CD8-positive, alpha-beta T cell (primary cell): ENCODE measurements at places on chromosomes 5 and 9.

DNA sequence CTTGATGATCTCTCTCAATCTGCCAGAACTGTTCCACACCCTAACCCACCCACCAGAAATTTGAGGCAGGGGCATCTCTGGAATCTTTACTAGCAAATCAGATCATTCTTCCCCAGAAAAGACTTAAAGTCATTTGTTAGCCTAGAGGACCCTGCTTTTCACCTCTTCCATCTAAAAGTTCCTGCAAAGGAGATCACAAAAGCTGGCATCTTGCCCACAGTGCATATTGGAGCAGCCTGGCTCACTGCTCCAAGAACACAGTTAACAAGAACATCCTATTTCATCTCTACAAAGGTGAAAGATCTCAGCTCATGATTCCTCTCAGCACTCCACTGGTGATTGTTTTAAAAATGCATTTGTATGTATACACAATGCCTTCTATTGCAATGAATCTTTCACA is 36.3 kb downstream of the GABRP start:
- no peak for DNase-seq

- DNase-seq, result no peak
These were observed 630.5 kb downstream of the ANXA1 start for GRCh38 chr9:73782166-73782565.

DNA sequence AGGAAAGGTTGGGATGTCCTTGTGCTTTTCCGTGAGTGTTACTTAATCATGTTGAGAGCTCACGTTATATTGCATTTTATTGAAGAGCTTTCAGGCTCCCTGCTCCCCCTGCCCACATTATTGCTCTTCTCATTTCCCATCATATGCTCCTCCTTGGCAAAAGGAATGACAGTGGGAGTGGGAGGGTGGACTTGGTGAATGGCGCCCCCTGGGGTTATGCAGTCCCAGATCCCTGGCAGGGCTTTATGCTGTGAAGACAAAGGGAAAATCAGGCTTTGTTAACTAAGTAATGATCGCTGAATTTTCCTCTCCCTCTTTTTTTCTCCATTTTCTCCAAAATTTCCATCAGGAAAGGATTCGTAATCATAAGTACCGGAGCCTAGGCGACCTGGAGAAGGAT is 166.6 kb downstream of the SMARCA2 start:
- DNase-seq, result no peak

- no peak for DNase-seq
These were observed 5.5 kb upstream of the STOML2 start for GRCh38 chr9:35108461-35108860.
